LHCN-M2 (cell line): ENCODE measurements at places on chromosomes 16 and 17.

DNA sequence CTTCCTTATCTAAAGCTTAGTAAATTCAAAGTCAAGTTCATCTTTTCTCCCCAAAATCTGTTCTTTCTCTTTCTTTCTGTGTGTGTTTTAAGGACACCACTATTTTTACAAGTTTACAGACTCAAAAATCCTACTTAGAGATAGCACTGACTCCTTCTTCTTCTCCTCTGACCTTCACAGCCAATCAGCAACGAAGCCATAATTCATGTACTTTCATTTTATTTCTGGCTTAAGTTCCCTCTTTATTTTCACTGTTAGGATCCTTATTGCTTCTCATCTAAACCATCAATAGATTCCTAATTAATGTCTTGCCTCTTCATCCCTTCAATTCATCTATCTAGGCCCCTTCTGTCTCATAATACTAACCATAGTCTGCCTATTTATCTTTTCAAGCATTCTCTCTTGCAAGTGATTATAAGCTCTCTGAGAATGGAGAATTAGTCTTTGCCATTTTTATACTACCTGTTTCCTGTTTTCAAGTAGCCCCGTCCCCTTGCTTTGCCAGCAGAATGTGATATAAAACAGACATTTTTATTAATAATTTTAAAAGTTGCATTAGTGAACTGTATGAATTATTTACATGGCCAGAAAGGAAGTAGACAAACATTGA lies 27.0 kb downstream of the CDC27 start:
- no peak for DNase-seq

DNA sequence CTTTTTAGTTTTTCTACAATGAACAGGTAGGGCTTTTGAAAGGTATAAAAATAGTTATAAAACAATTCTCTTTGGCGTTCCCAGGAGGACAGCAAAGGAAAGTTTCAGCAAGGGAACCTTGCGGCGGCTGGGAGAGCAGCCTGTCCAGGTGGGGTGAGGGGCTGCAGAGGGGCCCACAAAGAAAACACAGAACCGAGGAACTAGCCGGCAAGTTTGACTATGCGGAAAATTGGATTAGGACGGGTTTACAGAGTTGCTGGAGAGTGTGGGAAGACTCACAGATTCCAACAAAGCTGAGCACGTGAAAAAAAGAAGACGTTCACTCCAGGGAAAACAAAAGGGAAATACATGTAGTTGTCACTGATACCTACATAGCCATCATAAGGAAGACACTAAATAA lies 40.2 kb upstream of the METTL16 start:
- DNase-seq = no peak

DNA sequence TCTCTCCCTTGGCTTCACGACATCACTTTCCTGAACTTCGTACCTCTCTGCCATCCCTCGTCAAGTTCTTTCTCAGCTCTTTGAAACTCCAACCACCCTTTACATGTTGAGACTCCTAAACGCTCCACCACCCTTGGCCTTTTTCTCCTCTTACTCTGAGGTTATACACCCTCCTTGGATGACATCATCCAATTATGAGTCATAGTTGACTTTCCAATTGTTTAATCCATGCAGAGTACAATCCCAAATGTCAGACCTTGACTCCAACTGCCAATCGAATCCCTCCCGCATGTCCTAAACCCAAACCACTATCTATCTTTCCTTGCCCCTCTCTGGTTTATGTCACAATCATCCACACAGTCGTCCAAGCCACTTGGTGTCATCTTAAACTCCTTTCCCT lies 18.4 kb upstream of the C16orf82 start:
- no peak for DNase-seq

DNA sequence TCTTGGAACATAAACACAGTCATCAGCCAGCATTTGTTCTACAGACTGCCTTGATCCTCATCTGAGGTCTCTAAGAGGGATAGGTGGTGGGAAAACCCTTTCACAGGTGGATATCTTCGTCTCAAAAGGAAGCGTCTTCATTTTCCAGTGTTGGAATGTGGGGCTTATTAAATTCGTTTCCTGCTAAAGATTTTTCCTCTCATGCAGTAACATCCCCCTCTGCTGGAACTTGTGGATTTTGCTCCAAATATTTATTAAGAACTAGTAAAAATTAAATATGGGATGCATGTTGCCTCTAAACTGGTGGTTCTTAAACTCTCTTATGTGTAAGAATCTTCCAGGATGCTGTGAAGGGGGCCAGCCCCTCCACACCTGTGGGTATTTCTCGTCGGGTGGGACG lies 20.1 kb upstream of the MLYCD start:
- DNase-seq = peak; percentile 61

DNA sequence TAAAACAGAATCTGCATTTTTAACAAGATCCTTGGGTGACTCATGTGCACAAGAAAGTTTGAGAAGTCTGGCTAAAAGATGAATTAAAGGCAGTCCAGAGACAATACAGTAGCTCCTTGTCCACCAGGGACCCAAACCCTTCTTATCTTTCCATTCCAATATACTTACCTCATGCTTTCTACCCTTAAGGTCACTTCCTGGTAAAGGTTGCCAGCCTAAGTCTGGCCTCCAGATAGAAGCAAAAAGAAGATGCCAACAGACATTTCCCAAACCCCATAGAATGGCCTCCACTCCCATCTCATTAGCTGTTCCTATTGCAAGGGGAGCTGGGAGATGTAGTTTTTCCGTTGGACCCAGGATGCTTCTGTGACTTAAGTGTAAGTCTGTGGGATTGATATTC lies 101.4 kb upstream of the XYLT1 start:
- DNase-seq = no peak

- DNase-seq = no peak
Measured at GRCh38 chr17:2897605-2898004, 101.4 kb downstream of the RAP1GAP2 start.

DNA sequence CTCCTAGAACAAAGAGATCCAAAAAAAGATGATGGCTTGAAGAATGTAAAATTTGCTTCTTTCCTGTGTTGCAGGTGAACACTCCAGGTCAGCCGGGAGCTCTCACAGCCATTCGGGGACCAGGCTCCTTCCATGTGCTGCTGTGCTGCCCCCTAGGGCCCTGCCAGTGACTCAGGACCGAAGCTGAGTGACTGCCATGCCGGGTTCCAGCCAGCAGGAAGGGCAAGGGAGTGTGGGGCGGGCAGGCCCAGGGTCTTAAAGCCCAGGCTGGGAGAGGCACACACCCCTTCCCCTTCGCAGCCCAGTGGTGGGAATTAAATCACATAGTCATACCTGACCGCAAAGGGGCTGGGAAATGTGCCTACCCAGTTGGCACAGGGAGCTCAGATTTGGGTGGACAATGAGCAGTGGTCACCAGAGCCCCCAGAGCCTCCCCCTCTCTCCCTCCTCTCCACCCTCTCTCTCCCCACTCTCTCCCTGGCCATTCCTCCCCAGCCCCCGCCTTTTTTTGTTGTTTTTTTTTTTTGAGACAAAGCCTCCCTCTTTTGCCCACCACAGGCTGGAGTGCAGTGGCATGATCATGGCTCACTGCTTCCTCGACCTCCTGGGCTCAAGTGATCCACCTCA lies 11.5 kb downstream of the EPOP start:
- peak; percentile 40 for DNase-seq

DNA sequence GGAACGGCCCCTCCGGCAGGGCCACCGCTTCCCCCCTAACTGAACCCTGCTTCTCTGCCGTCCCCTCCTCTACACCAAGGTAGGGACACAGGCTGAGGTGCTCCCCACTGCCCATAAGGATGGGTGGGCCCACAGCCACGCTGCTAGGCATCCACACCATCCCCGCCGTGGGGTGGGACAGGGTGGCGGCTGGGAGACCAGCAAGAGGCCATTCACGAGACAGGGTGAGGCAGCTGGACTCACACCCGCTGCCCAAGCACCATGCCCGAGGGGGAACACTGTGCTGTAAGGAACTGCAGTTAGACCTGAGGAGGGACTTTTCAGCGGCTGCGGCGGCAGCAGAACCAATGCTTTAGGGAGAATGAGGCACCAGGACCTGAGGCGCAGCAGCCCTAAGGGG lies 47.5 kb upstream of the RRN3 start:
- no peak for DNase-seq

- DNase-seq = no peak
Measured at GRCh38 chr16:31077592-31078396, 3.6 kb downstream of the ZNF646 start.

- peak; percentile 96 for DNase-seq
Measured at GRCh38 chr16:11133344-11133943, 122.6 kb downstream of the SOCS1 start.

DNA sequence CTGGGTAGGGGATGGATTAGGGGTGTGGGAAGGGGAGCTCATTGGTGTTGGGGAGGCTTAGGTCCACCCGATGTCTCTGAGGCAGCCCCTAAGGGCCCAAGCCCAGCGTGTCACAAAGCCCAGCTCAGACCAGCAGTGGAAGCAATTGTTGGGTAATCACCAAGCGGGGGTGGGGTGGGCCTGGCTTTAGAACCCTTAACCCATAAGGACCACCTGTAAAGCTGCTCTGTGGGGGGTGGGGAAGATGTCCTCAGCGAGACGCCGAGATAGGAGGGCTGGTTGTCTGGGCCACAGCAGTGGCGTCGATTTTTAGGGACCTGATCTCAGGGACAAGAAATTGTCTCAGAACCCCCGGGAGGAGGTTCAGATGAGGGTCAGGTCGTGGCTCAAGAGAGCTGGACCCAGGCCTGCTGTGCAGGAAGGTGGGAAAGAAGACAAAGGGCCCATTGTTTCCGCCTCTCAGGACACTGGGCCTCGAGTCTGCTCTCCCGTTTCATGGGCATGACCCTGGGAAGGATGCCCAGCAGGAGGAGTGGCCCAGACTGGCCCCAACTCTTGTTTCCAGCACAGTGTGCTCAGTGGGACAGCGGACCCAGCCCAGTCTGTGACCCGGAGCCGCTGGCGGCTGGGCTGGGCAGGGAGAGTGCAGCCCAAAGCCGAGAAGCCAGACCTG lies 15.9 kb downstream of the ST6GALNAC2 start:
- no peak for DNase-seq

DNA sequence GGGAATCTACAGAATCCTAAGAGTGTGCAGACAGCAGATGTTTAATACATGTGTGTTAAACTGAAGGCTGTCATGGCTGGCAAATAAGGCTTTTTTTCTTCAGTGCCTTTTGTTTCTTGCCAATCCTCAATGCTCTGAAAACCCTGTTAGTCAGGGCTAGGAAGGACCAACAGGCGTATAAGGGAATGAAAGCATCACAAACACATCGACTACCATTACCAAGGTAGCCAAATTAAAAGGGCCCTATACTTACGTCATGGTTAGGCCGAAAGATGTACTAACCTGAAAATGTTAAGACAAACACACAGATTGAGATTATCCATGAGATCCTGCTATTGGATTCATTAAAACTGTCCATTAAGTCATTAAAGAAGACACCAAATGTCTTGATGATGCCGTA lies 13.1 kb downstream of the SLC16A6 start:
- DNase-seq = no peak

GRCh38 chr17:72387487-72387886 lies 266.7 kb downstream of the SOX9 start:
- peak; percentile 96 for DNase-seq

GRCh38 chr16:68503334-68503733 lies 35.8 kb upstream of the ZFP90 start:
- DNase-seq = peak; percentile 22

- no peak for DNase-seq
Measured at GRCh38 chr17:7884581-7885366, 3.8 kb upstream of the CHD3 start.

GRCh38 chr16:24537474-24538337 lies 1.7 kb upstream of the RBBP6 start:
- DNase-seq = peak; percentile 11

GRCh38 chr16:68252383-68252782 lies 7.2 kb downstream of the PLA2G15 start:
- no peak for DNase-seq

- no peak for DNase-seq
Measured at GRCh38 chr17:76947771-76948170, 79.6 kb downstream of the MGAT5B start.

DNA sequence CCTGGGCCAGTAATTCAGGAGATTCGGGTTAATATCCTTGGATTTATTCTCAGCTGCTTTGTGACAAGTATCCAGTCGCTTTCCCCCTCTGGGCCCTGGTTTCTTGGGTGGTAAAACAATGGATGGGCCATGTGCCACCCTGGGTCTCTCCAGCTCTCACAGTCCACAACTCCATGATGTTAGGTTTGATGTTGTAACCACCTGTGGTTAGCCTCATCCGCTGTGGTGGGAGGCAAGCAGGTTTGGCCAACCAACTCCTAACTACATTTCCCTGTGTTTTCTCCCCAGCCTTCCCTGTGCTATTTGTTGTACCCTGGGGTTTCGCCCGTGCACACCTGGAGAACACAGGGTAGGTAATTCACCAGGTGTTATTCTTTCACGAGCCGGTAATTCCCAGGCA lies 35.1 kb downstream of the GLP2R start:
- no peak for DNase-seq

GRCh38 chr16:86882586-86883280 lies 304.4 kb downstream of the FOXL1 start:
- DNase-seq = peak; percentile 81

- no peak for DNase-seq
Measured at GRCh38 chr17:66341462-66341861, 39.0 kb downstream of the PRKCA start.

DNA sequence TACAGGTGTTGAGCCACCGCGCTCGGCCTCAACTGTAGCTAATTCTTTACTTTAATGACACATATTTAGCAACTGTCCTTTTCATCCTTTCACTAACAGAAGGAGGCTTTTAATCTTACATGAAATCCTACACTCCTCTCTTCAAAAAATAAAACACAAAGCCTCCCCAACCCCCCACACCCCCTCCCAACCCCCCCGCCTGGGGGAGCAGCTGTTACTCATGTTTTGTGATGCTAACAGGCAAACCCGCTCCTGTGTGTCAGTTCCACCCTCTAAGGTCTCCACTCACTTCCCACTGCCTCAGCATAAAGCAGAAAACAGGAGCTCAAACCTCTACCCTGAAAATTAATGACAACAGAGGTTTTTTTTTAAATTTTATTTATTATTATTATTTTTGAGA lies 55.4 kb upstream of the SLC25A19 start:
- DNase-seq = peak; percentile 67

- no peak for DNase-seq
Measured at GRCh38 chr17:33696102-33696501, 403.0 kb upstream of the ASIC2 start.

DNA sequence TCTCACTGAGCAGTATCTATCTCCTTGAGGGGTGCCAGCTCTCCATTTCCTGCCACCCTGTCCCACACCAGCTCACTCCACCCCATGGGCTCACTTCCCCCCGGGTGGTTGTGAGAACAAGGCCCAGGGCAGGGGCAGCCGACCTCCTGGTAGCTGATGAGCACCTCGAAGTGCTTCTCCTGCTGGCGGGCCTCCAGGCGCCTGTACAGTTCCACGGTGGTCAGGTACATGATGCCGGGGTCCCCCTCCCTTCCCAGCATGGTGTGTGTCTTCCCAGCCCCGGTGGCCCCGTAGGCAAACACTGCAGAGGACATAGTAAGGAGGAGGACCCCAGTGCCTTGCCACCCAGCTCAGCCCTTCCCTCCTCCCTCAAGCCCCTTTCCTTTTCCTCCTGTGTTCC lies 12.5 kb downstream of the KIF18B start:
- DNase-seq = no peak

DNA sequence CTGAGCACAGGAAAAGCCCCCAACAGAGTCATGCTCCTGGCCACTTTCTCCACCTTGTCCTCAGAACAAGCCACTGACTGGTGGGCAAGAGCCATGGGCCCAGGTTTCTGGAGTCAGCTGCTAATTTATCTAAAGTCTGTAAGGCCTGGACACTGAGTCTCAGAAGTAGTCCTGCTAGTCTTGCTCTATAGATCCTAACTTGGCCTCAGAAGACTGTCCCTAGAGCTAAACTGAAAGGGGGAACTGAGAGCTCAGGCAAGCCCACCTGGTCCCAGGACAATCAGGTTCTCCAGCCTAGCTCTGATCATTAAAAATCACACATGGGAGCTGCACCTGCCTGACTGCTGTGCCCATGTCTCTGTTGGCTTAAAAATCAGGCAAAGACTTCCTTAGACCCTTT lies 485.8 kb downstream of the SLC39A11 start:
- no peak for DNase-seq
